ENCODE measurements at places on chromosomes 4 and X.

DNA sequence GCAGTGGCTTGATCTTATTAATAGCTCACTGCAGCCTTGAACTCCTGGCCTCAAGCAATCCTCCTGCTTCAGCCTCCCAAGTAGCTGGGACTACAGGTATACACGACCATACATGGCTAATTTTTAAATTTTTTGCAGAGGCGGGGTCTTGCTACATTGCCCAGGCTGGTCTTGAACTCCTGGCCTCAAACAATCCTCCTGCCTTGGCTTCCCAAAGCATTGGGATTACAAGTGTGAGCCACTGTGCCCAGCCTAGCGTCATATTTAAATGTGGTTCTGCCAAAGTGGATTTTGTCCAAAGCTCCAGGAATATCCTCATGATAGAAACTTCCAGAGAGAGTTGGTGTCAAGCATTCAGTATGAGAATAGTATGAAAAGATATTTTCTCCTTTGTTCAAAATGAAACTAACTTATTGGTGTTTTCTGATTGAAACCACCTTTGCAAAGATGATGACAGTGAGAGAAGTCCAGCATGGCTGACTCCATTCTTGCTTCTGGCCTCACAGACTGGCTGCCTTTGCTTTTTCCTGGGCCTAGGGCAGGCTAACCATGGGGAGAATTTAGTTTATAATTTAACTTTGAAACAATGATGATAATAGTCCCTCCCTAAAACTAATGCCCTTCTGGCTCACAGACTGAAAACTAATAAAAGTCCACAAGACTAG is 129.0 kb downstream of the C4orf51 start:
- DNase-seq: no peak

- no peak for DNase-seq
These were observed 300.1 kb downstream of the SPRY1 start for GRCh38 chr4:123696687-123697086.

DNA sequence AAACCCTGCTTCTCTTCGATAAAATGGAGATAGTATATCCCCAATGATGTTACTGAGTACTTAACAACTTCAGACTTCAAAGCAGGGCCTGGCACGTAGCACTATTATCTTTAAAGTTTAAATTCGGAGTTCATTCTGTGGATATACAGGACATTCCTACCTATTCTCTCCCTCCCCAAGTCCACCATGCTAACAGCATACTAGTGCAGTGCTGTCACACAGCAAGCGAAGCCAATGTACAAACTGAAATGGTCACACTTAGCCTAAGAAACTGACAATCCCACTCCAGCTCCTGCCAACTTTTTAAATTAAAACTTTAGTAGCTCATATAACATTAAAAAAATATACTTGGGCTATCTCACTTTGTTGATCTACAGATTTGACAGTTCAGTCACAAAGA is 1.2 kb upstream of the DNAJB14 start:
- DNase-seq: no peak

- no peak for DNase-seq
These were observed 361.6 kb upstream of the SPOCK3 start for GRCh38 chr4:167595898-167596297.

DNA sequence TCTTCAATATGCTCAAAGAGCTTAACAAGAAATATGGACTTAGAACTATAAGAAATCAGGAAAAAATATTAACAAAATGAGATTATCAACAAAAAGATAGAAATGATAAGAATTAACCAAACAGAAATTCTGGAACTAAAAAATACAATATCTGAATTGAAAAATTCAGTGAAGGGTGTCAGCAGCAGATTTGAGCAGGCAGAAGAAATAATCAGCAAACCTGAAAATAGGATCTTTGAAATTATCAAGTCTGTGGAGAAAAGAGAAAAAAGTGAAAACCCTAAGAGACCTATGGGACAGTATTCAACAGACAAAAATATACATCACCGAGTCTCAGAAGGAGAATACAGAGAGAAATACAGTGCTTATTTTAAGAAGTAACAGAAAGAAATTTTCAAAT is 877.8 kb upstream of the AGA start:
- no peak for DNase-seq

GRCh38 chr4:6192245-6192644 is 8.1 kb downstream of the JAKMIP1 start:
- no peak for DNase-seq

DNA sequence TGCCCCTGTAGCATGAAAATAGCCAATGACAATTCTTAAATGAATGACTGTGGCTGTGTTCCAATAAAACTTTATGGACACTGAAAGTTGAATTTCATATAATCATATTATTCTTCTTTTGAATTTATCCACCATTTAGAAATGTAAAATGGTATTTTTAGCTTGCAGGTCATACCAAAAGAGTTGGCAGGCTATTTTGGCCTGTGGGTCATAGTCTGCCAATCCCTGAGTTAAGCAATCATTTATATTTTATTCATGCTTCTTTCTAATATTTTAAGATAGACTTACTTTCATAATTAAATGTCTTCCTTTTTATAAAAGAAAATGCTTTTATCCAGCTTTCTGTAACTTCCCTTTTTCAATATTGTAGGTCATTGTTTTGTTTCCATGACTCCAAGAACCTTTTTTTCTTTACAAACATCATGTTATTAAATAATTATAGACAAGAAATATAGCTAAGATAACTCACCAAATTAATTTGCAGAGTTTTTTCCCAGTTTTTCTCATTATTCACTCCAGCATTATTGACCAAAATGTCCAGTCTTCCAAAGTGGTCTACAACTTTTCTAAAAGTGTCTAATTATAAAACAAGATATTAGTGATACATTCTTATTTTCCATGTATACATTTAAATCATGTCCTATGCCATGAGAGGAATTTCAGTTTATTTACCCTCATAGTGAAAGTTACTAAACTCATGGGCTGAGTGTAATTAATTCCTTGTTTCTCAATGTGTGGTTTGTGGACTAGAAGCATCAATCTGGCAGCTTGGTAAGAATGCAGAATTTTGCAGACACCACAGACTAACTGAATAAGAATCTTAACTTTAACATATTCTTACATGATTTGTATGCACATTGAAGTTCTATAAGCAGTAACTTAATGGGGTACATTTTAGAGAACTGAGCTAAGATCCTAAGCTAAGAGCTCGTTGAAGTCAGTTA is 4.5 kb downstream of the HPGD start:
- DNase-seq: no peak

GRCh38 chr4:76301068-76301774 is 5.3 kb upstream of the STBD1 start:
- no peak for DNase-seq

DNA sequence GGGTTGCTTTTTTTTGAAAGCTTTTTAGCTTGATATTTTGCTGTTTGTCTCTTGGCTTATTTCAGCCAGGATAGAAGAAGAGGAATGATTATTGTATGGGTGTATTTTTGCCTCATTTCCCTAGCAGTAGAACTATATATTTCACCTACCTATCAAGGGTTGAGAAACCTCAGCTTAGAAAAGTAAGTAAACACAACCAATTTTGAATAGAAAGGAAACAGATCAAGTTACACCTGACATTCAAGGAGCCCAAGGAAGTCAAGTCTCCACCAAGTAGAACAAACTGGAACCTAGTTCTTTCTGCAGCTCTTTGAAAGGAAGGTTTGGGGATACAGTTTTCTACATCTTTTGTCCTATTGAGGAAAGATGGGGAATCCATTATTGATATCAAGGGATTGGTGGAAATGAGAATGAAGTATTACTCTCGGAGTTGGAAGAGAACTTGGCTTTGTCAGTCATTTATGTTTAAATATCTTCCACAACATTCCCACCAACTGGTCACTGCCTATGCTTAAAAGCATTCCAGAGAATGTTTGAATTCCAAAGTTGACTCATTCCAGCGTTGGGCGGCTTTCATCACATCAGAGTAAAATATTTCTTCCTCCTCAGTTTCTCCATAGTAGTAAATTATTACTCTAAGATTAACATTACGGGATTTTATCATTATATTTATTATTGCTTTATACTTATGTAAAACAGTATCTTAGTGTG is 207.8 kb upstream of the CNKSR2 start:
- DNase-seq: no peak

GRCh38 chr4:94669672-94670664 is 87.8 kb upstream of the BMPR1B start:
- no peak for DNase-seq

DNA sequence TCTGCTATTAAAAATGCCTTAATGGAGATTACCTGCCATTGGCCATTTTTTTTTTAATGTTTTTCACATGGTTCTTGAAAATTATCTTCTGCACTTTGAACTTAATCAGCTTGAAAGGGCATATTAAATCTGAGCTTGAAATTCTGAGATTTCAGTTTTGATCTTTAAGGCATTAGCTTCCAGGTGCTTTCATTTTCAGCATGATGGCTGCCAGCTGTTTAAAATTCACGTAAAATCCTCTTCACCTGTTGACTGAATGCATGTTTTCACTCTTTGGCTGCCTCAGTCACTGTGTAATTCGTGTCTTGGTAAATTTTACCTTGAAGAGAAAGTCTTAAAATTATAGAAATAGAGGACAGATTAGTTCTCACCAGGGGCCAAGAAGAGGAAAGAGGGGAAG is 39.6 kb downstream of the SMAD1 start:
- no peak for DNase-seq

GRCh38 chrX:19152762-19153161 is 30.5 kb upstream of the ADGRG2 start:
- DNase-seq: no peak

DNA sequence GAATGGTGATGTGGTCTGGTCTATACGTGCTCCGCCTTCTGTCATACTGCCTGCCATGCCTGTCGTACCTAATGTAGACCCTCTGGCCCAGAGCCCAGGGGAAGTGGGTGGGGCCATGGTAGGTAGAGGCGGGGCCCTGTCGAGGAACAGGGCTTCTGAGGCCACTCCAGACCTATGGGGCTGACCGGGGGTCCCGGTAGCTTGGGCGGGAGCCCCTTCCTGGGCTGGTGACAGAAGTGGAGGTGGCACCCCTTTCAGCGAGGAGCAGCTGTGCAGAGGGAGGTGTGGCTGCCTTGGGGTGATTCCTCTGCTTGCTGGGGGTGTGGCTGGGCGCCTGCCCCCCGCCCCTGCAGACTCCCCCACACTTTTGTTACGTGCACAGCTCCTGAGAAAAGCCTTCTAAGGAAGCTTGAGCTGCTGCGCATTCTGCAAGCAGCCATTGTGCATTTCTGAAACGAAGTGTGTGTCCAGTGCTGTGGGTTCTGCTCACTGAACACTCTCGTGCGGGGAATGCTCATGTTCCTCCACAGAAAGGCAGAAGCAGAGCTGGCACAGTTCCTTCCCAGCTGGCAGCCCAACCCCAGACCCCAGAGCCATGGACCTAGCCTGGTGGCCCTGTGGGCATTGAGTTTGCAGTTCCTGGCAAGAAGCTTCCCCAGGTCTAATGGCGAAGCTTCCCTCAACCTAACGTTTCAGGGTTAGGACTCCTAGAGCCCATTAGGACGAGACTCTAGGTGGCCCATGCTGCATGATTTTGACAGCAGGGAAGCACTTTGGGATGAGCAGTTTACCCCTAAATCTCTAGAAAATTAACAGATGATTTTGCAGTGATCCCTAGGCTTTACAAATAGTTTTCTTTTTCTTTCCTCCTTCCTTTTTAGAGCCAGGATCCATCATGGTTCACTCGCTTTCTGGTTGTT is 72.7 kb upstream of the HGFAC start:
- DNase-seq: peak; percentile 40

GRCh38 chr4:127236889-127237288 is 395.9 kb upstream of the INTU start:
- DNase-seq: no peak

- no peak for DNase-seq
These were observed 33.1 kb downstream of the IL15 start for GRCh38 chr4:141669501-141669900.

DNA sequence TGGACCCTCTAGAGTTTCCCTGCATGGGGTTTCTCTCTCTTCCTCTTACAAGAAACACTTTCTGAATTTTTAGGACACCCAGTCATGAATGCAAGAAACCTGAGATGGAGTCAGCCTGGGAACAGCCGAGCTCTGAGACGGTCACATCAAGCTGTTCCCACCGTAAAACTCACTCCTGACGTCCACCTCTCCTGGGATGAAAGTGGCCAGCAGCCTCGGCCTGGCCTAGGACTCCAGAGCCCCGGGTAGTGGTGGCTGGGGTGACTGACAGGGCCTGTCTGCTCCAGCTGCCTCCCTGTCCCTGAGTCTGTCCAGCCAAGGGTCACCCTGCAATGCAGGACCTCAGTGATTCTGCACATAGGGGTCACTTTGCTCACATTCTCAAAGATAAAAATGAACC is 217.8 kb downstream of the SHOX start:
- DNase-seq: no peak

DNA sequence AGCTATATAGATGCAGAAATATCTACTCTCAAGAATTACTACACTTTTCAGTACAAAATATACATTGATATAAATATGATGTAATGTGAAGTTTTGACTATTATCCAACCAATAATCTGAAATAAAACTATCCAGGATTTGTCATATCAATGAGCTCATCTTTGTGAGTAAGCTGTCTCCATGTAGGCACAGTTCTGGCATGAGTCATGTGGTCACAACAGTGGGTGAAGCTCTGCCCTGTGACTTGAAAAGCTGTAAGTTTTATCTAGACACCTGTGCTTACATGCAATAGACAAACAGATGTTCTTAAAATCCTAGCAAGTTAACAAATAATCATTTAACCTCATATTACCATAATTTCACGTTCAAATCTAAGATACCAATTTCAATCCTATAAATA is 192.7 kb downstream of the GABRG1 start:
- DNase-seq: no peak

- DNase-seq: no peak
These were observed 30.3 kb downstream of the SEPSECS start for GRCh38 chr4:25129917-25130316.

DNA sequence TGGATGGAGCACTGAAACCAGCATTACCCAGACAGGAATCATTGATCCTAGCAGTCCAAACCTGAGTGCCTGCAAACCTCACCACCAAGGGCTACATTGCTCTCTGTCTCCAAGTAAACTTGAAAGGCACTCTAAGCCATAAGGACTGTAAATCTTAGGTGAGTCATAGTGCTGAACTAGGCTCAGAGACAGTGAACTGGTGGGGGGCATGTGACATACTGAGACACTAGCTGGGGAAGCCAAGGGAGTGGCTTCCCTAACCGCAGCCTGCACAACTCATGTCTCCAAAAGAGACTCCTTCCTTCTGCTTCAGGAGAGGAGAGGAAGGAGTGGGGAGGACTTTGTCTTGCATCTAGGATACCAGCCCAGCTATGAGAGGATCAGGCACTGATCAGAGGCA is 235.5 kb upstream of the ACTRT1 start:
- DNase-seq: no peak

DNA sequence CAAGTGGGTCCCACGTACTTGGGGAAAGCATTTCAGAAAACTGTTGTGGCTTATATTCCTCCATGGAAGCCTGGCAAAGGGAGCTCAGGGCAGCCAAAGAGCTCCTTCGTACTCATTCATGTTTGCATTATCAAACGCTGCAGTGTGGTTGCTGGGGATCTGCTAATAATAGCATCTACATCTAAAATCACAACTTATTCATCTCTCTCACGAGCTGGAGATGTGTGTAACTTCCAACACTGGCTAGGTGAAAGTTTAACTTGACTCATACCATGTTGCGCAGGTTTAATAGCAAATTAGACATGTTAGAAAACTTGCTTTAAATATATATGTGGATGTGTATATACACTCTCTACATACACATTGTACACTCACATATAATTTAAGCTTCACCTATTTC is 415.1 kb downstream of the AFF2 start:
- no peak for DNase-seq
